ENCODE measurements at places on chromosomes 6 and 20. TPM values are rescaled to one million over a fixed set of nuclear protein-coding genes. Genes with fewer than 3 reads are reported as not detected.

DLK2 gene
- polyA plus RNA-seq, result 0.74 TPM

WFDC10B gene
- not detected for polyA plus RNA-seq

HTR1E gene
- not detected for polyA plus RNA-seq

SLC22A2 gene
- not detected for polyA plus RNA-seq

FOXC1 gene
- not detected for polyA plus RNA-seq

VAPB gene
- 24.3 TPM for polyA plus RNA-seq

SH3BGRL2 gene
- polyA plus RNA-seq, result 0.37 TPM

TP53TG5 gene
- 0.14 TPM for polyA plus RNA-seq

LTB gene
- 2,371 TPM for polyA plus RNA-seq

RAET1L gene
- polyA plus RNA-seq, result not detected

PDE10A gene
- not detected for polyA plus RNA-seq

BMP5 gene
- polyA plus RNA-seq, result not detected

All from naive thymus-derived CD4-positive, alpha-beta T cell (primary cell).